ENCODE measurements at places on chromosomes 11 and 22.

- no peak for DNase-seq
Observed at GRCh38 chr22:37547251-37547741, 13.0 kb upstream of the CDC42EP1 start.

- no peak for DNase-seq
Observed at GRCh38 chr11:68549789-68550484, 89.4 kb downstream of the PPP6R3 start.

DNA sequence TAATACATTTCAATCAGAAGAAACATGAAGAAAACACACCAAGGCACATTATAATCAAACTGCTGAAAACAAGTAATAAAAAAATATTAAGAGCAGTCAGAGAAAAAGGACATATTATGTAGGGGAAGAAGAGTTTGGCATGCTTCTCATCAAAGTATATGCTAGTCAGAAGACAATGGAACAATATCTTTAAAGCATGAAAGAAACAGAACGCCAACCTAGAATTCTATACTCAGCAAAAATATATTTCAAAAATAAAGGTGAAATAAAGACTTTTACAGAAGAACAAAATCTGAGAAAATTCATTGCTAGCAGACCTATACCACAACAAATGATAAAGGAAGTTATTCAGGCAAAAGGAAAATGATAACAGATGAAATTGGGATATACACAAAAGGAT is 34.6 kb upstream of the ANO1 start:
- no peak for DNase-seq

DNA sequence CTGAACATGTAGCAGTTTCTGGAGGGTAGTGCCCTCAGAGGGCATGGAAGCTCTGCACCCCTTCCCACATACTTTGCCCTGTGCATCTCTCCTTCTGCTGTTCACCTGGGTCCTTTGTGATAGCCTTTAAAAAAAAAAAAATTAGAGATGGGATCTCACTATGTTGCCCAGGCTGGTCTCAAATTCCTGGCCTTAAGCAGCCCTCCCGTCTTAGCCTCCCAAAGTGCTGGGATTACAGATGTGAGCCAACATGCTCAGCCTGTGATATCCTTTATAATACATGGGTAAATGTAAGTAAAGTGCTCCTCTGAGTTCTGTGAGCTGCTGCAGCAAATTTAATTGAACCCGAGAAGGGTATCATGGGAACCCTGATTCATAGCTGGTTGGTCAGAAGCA is 33.7 kb downstream of the PPFIA1 start:
- no peak for DNase-seq

DNA sequence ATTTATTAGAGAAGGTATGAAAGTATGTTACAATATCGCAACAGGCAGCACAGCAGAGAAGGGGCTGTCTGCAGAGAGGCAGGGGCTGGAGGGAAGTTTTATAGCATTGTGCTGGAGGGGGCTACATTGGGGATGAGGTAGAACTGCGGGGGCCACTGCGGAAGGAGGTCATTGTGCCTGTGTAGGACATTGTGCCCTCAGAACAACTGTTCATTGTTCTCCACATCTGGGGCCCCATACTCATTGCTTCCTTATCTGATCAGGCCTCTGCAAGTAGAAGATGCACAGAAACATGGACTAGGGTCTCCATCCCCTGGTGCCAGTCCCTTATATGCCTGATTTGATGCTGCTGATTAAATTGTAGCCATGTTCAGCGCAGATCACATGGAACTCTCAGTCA is 12.1 kb downstream of the NADSYN1 start:
- no peak for DNase-seq

DNA sequence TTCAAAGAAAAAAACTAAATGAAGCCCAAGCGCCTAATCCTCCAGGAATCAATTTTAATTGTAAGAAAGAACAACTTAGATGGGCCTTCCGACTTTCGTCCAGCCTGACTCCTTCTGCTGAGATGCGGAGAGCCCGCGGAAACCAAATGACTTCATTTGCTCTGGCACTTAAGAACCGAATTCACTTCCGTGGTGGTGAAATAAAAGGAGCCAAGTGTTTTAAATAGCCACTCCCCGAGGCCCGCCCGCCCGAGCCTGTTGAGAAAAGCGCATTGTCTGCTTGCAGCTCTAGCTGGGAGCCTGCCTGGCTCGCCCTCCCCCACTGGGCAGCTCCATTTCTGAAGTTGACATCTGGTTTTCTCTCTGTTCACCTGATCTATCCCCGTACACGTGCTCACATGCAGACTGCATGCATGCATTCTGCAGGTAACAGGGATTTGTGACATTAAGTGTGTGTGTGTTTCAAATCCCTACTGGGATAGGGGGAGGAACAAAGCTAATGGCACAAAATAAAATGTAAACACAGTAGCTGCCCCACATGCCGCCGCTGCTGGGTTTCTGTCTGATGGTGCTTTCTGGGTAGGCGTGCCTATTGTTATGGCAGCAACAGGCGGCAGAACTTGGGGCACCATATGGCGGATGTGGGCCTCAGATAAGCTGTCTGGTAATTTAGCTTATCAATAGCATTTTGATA is 6.2 kb downstream of the TEAD1 start:
- DNase-seq, result peak; percentile 45

GRCh38 chr11:17098658-17099057 is 21.2 kb upstream of the RPS13 start:
- no peak for DNase-seq

GRCh38 chr11:105100206-105100605 is 39.4 kb downstream of the CARD18 start:
- no peak for DNase-seq

- DNase-seq, result peak; percentile 69
Observed at GRCh38 chr11:107561688-107562087, 3.8 kb downstream of the ALKBH8 start.

- no peak for DNase-seq
Observed at GRCh38 chr11:110217223-110217877, 79.1 kb downstream of the RDX start.

DNA sequence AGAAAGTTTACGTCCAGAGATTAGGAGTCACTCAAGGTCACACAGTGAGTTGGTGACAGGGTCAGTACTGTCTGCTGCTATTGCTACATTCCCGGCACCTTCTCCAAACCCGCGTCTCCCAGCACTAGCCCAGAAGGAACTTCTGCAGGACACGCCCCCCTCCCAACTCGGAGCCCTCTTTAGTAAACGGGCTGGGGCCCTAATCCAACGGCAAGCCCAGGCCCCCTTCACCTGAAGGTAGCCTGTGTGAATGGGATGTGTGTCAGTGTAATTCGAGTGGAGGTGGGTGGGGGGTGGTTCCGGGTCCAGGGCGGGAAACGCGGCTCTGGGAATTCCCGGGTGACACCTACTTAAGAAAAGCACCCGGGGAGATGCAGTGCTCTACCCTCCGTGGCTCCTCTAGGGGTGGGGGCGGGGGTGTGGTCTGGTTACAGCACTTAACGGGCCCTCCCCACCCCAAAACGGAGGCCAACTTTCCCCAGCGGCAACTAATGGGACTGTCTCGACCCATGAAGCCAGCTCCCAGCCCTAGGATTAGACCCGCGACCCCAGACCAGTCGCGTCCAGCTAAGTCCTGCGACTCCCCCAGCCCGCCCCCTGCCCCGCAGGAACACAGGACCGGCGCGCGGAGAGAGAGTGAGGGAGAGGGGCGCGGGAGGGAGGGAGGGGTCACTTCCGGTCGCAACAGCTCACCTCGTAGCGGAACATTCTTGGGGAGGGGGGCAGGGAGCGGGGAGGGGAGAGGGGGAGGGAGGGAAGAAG is 468 bp downstream of the PATL1 start:
- peak; percentile 75 for DNase-seq

- no peak for DNase-seq
Observed at GRCh38 chr11:93396316-93396715, 65.8 kb downstream of the DEUP1 start.

DNA sequence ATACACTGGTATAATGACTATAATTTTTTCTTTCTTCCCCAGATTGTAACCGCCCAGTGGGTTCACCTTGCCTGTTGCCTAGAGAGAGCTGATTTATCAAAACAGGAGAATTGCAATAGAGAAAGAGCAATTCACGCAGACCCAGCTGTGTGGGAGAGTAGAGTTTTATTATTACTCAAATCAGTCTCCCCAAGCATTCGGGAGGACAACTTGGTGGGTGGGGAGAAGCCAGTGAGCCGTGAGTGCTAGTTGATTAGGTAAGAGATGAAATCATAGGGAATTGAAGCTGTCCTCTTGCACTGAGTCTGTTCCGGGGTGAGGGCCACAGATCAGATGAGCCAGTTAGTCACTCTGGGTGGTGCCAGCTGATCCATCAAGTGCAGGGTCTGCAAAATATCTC is 73.2 kb downstream of the SLC35F2 start:
- no peak for DNase-seq

DNA sequence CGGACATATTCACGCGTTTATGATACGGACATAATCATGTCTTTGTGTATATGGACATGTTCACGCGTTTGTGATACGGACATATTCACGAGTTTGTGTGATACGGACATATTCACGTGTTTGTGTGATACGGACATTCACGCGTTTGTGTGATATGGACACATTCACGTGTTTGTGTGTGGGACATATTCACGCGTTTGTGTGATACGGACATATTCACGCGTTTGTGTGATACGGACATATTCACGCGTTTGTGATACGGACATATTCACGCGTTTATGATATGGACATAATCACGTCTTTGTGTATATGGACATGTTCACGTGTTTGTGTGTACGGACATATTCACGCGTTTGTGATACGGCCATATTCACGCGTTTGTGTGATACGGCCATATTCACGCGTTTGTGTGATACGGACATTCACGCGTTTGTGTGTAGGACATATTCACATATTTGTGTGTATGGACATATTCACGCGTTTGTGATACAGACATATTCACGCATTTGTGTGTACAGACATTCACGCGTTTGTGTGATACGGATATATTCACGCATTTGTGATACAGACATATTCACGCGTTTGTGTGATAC is 24.9 kb downstream of the PTDSS2 start:
- no peak for DNase-seq

DNA sequence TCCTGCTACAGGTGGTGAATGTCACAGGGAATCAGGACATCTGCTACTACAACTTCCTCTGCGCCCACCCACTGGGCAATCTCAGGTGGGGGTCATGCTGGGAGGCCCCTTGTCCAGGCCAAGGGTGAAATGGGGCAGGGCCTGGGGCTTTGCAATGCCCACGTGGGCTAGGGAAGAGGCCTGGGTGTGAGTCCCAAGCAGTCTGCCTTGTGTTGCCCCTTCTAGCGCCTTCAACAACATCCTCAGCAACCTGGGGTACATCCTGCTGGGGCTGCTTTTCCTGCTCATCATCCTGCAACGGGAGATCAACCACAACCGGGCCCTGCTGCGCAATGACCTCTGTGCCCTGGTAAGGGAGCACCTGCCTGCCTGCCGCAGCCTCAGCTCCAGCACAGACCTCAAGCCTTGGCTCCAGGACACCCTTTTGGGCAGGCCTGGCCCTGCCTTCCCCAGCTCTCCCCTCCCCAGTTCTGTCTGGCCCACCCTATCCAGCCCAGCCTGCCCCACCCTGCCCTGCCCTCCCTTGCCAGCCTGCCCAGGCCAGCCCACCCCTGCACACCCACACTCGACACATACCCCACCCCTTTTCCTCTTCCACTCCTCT is 9.1 kb upstream of the TAGLN start:
- no peak for DNase-seq

GRCh38 chr11:1171223-1171984 is 13.7 kb downstream of the MUC5AC start:
- DNase-seq, result no peak

GRCh38 chr11:117374316-117375055 is 46.8 kb downstream of the CEP164 start:
- DNase-seq, result no peak

GRCh38 chr11:133123366-133123765 is 408.9 kb downstream of the OPCML start:
- DNase-seq, result no peak

- peak; percentile 34 for DNase-seq
Observed at GRCh38 chr11:122933416-122933815, 48.2 kb downstream of the BSX start.

GRCh38 chr22:21000207-21000986 is 1.5 kb downstream of the THAP7 start:
- DNase-seq, result no peak

- DNase-seq, result no peak
Observed at GRCh38 chr22:21446128-21446826, 20.9 kb upstream of the TMEM191C start.

DNA sequence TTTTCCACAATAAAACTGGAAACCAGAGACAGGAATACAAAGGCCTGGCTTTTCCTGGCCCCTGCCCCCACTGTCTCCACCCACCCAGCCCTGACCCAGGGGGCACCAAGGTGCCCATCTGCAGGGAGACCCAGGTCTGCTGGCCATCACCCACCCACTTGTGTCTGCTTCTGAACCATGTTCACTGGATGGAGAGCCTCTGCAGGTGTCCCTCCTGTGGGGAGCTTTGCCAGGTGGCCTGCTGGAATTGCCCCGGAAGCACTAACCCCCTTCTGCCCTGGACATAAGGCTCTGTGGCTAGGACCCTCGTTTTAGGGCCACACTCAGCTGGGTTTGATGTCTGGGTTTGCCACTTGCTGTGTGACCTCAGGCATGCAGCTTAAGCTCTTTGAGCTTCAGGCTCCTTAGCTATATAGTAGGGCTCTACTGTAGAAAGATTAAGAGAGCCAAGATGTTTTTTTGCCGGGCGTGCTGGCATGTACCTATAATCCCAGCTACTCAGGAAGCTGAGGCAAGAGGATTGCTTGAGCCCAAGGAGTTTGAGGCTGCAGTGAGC is 3.9 kb downstream of the SCARF2 start:
- no peak for DNase-seq

GRCh38 chr11:60959431-60959830 is 7.5 kb upstream of the SLC15A3 start:
- no peak for DNase-seq

- DNase-seq, result no peak
Observed at GRCh38 chr11:92962446-92962845, 7.0 kb upstream of the MTNR1B start.

DNA sequence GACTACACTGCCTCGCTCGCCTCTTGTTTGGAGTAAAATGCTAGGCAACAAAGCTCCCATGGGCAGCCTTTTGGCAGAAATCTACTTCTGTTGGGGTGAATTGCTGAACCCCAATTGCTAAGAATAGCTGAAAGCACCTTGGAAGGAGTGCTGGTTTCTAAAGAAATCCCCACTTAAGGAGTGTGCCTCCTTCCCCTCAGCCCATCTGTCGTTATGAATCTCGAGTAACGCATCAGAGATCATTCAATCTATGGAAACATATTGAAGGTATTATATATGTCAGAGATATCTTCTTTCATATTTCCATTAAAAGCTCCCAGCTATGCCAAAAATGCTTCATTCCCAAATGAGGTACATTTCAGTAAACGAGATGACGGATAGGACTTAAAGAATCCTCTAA is 229.6 kb upstream of the BLID start:
- peak; percentile 85 for DNase-seq

DNA sequence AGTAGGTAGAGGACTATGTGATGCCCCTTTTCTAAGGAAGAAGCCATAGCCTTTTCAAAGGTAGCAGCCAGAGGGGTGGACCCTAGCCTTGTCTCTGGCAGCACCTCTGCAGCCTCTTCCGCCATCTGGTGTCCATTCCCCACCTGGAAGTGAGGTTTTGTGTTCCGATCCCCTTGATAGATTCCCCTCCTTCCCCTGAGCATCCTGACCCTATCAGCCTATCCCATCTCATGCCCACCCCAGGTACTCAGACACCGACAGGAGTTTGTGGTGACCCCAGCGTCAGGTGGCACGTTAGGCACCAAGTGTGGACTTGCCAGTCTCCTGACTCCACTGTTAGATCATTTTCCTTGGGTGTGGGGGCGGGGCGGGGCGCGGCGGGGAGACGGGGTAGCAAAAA is 398 bp upstream of the FAM89B start:
- no peak for DNase-seq

- no peak for DNase-seq
Observed at GRCh38 chr11:134488913-134489312, 76.9 kb upstream of the B3GAT1 start.

GRCh38 chr11:64352995-64353714 is 5.8 kb upstream of the RPS6KA4 start:
- peak; percentile 57 for DNase-seq

Data from muscle of back (tissue), 13 donors.